ENCODE measurements at places on chromosomes 16 and 17.

DNA sequence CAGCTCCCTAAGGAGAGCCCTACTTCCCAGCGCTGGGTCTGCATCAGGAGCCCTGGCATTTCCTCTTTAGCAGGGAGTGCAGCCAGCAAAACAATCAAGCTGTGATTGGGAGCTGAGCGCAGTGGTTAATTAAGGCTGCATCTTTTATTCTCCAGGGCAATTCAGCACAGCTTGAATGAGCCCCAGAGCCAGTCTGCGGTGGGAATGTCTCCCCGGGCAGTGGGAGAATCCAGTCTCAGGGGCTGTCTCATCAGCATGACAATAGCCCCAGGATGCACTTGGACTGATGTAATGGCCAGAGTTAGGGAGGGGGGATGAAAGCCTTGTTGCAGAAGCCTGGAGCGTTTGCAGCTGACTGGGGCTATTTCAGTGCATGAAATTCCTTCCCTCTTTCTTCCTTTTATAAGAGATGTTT is 292.6 kb upstream of the SOX9 start:
- DNase-seq, result peak; percentile 13

DNA sequence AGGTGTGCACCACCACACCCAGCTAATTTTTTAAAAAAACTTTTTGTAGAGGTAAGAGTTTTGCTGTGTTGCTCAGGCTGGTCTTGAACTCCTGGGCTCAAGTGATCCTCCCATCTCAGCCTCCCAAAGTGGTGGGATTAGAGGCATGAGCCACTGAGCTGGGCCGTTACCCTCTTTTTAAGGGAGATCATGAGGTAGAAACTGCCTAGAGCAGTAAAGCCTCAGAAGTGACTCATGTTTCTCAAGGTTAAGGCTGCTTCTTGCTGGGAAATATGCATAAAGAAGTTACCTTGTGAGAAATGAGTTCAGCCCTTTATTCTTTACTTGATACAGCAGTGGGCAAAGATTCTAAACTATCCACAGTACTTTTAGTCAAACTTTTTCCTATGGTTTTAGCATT is 38.2 kb downstream of the GRB2 start:
- DNase-seq, result no peak

DNA sequence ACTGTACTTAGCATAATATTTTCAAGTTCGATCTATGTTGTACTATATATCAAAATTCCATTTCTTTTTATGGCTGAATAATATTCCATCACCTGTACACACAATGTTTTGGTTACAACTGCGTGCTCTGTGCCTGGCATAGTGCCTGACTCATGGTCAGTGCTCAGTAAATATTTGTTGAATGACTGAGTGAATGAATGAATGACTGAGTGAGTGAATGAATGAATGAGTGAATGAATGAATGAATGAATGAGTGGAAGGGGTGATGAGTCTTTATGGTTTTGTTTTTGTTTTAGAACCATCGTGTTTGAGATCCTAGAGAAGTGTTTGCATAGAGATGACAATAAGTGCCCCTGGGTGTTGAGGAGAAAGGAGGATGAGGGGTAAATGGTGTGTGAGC is 155.3 kb downstream of the MRM1 start:
- DNase-seq, result no peak

- no peak for DNase-seq
Measured at GRCh38 chr17:27245230-27245696, 48.7 kb upstream of the WSB1 start.

GRCh38 chr17:49891271-49891670 is 43.4 kb upstream of the TAC4 start:
- DNase-seq, result no peak

All from right renal pelvis (tissue), 4 donors.